Right lobe of liver (tissue), 6 donors: ENCODE measurements at places on chromosomes 2 and 18.

DNA sequence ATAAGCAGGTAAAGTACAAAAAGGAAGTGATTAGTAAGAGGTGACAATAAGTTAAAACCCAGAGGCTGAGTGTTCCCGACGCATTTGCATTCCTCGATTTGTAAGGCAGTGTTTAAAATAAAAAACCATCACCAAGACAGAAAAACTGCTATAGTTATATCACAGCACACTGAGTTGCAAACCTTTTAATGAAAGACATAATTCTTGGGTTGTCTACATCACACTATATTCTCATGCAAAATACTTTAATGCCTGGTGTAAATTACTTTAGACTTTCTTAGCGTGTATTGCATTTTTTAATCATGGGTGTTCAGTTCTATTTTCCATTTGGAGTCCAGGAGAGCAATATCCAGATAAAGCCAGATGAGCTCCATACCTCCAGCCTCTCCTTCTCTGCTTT lies 458.5 kb downstream of the MTX2 start:
- DNase-seq, result no peak
- H3K4me3 ChIP-seq, result no peak overlapping the region
- H3K27me3 ChIP-seq, result no peaks in the 10 kb centered on the region
- H3K27ac ChIP-seq, result no peak overlapping the region
- H3K36me3 ChIP-seq, result no peaks in the 10 kb centered on the region

GRCh38 chr2:133568172-133568571 lies at the start of gene NCKAP5:
Gene NCKAP5 (minus strand): TSS chr2:133568463. CDS start chr2:133517526, 50,937 bp downstream.
- H3K27ac ChIP-seq, result peak within 1 kb of the TSS; percentile 74
- no peaks in the 10 kb centered on the region for H3K4me1 ChIP-seq
- H3K27me3 ChIP-seq, result no peaks in the 10 kb centered on the region
- DNase-seq, result peak; percentile 59
- peak within 1 kb of the TSS; percentile 54 for H3K4me3 ChIP-seq

- no peak for DNase-seq
- H3K36me3 ChIP-seq, result no peaks in the 10 kb centered on the region
- no peak overlapping the region for H3K27ac ChIP-seq
- no peaks in the 10 kb centered on the region for H3K27me3 ChIP-seq
- no peaks in the 10 kb centered on the region for H3K4me1 ChIP-seq
Measured at GRCh38 chr2:36509075-36509474, 88.9 kb downstream of the FEZ2 start.

DNA sequence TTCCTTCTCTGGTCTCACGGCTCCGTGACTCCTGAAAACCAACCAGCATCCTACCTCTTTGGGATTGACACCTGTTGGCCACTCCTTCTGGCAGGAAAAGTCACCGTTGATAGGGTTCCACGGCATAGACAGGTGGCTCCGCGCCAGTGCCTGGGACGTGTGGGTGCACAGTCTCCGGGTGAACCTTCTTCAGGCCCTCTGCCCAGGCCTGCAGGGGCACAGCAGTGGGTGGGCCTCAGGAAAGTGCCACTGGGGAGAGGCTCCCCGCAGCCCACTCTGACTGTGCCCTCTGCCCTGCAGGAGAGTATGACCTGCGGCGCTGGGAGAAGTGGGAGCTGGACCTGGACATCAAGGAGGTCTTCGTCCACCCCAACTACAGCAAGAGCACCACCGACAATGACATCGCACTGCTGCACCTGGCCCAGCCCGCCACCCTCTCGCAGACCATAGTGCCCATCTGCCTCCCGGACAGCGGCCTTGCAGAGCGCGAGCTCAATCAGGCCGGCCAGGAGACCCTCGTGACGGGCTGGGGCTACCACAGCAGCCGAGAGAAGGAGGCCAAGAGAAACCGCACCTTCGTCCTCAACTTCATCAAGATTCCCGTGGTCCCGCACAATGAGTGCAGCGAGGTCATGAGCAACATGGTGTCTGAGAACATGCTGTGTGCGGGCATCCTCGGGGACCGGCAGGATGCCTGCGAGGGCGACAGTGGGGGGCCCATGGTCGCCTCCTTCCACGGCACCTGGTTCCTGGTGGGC lies 10.0 kb downstream of the PROC start:
- no peak overlapping the region for H3K27ac ChIP-seq
- no peak for DNase-seq
- no peaks in the 10 kb centered on the region for H3K27me3 ChIP-seq
- peaks cover 9% of the 10 kb centered on the region for H3K4me1 ChIP-seq

DNA sequence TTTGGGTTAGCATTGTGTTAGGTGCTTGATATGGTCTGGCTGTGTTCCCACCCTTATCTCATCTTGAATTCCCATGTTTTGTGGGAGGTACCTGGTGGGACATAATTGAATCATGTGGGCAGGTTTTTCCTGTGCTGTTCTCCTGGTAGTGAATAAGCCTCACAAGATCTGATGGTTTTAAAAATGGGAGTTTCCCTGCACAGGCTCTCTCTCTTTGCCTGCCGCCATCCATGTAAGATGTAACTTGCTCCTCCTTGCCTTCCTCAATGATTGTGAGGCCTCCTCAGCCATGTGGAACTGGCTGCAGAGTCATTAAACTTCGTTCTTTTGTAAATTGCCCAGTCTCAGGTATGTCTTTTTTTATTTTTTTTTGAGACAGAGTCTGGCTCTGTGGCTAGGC lies 2.8 kb downstream of the MSH2 start:
- H3K27ac ChIP-seq, result no peak overlapping the region
- no peak overlapping the region for H3K4me3 ChIP-seq
- H3K4me1 ChIP-seq, result peaks cover 4% of the 10 kb centered on the region
- no peaks in the 10 kb centered on the region for H3K27me3 ChIP-seq
- no peaks in the 10 kb centered on the region for H3K36me3 ChIP-seq

- H3K4me3 ChIP-seq, result no peak overlapping the region
- no peaks in the 10 kb centered on the region for H3K36me3 ChIP-seq
- no peak for DNase-seq
- no peaks in the 10 kb centered on the region for H3K4me1 ChIP-seq
- H3K27me3 ChIP-seq, result no peaks in the 10 kb centered on the region
Measured at GRCh38 chr2:215882689-215883088, 130.7 kb downstream of the MREG start.

GRCh38 chr2:222627764-222628163 lies 28.1 kb downstream of the FARSB start:
- no peaks in the 10 kb centered on the region for H3K27me3 ChIP-seq
- no peak overlapping the region for H3K4me3 ChIP-seq
- no peak overlapping the region for H3K27ac ChIP-seq
- no peaks in the 10 kb centered on the region for H3K4me1 ChIP-seq
- no peak for DNase-seq

DNA sequence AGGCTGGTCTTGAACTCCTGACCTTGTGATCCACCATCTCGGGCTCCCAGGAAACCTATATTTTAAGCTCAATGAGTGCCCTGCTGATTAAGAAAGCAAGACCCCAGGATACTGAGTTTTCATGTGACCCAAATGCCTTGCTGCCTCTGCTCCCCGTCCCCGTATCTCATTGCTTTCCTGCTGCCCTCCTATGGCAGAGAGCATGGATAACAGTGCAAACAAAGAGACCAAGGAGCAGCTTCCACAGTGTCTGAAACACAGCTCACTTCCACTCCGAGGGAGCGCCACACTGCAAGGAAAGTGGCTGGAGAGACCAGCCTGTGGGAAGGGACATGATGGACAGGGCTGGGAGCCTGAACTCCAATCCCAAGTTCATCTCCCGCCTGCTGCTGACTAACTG lies 246.8 kb downstream of the TMEM182 start:
- no peak overlapping the region for H3K27ac ChIP-seq
- no peaks in the 10 kb centered on the region for H3K27me3 ChIP-seq
- DNase-seq, result no peak
- H3K4me3 ChIP-seq, result no peak overlapping the region

DNA sequence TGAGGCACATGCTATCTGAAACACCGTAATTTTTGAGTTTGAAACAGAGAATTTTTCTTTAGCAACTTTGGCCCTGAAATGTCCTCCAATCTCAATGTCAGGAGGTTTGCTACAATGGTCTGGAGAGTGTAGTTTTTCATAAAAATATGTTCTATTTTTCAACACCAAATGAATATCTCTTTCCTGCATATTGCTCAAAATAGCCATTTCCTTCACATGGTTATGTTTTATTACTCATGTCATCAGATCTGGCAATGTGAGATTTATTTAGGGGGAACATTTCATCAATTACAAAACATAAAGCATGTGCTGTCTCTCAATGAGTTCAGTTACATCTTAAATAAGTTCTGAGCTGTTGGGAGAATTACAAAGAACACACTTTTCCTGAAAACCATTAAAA lies 871.9 kb upstream of the FSHR start:
- no peaks in the 10 kb centered on the region for H3K4me1 ChIP-seq
- H3K4me3 ChIP-seq, result no peak overlapping the region
- no peak overlapping the region for H3K27ac ChIP-seq

DNA sequence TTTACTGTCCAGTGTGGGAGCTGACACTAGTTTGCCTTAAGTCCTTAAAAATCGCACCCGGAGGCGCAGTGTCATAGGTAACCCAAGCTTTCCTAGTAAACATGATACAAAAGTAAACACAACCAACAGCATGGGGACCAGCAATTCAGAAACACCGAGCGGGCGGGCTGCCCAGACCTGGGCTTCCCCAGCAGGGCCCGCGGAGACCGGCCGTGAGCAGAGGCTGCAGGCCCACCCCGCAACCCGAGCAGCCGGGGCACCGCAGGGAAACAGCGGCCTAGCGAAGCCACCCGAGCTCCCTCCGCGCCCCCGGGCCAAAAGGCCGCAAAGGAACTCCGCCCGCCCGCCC lies 296 bp downstream of the TTC21B start:
- peaks cover 7% of the 10 kb centered on the region for H3K4me1 ChIP-seq
- no peak for DNase-seq
- H3K36me3 ChIP-seq, result no peaks in the 10 kb centered on the region
- peak overlapping the region; percentile 79 for H3K4me3 ChIP-seq
- peak overlapping the region; percentile 87 for H3K27ac ChIP-seq
- H3K27me3 ChIP-seq, result no peaks in the 10 kb centered on the region

DNA sequence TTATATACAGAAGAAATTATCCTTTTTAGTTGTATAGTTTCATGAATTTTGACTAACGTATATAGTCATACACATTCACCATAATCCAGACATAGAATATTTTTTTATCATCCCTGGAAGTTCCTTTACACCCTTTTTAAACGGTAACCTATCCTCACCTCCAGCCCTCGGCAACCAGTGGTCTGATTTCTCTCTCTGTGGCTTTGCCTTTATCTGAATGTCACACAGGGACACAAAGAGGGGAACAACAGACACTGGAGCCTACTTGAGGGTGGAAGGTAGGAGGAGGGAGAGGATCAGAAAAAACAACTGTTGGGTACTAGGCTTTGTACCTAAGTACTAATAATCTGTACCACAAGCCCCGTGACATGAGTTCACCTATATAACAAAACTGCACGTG lies 191.9 kb downstream of the MC4R start:
- H3K27me3 ChIP-seq, result no peaks in the 10 kb centered on the region
- H3K36me3 ChIP-seq, result no peaks in the 10 kb centered on the region
- no peak for DNase-seq
- H3K4me3 ChIP-seq, result no peak overlapping the region

GRCh38 chr2:119068154-119068725 lies 90.3 kb downstream of the C1QL2 start:
- H3K4me1 ChIP-seq, result no peaks in the 10 kb centered on the region
- no peak overlapping the region for H3K27ac ChIP-seq
- no peaks in the 10 kb centered on the region for H3K27me3 ChIP-seq
- DNase-seq, result no peak

GRCh38 chr2:46998551-46998950 lies 82.9 kb upstream of the MCFD2 start:
- H3K27ac ChIP-seq, result no peak overlapping the region
- no peaks in the 10 kb centered on the region for H3K27me3 ChIP-seq
- H3K4me1 ChIP-seq, result no peaks in the 10 kb centered on the region
- no peak for DNase-seq
- no peaks in the 10 kb centered on the region for H3K36me3 ChIP-seq

DNA sequence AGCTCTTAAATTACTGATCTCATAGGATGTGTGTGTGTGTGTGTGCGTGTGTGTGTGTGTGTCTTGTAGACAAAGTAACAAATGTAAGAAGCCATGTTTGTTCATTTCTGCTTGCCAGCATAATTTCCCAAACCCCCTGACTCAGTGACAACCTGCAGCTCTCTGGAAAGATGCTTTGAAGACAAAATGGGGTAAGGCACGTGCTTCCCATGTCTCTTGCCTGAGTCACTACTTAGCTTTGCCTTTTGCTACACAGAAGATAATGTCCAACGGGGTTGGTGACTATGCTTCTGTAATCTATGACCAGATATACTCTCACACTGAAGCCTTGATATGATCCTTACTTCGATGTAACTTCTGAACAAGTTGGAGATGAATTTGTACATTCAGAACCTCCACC lies 332.0 kb downstream of the SLC4A3 start:
- no peak overlapping the region for H3K4me3 ChIP-seq
- no peaks in the 10 kb centered on the region for H3K4me1 ChIP-seq
- H3K27me3 ChIP-seq, result no peaks in the 10 kb centered on the region
